ENCODE measurements at places on chromosomes 16 and 17.

DNA sequence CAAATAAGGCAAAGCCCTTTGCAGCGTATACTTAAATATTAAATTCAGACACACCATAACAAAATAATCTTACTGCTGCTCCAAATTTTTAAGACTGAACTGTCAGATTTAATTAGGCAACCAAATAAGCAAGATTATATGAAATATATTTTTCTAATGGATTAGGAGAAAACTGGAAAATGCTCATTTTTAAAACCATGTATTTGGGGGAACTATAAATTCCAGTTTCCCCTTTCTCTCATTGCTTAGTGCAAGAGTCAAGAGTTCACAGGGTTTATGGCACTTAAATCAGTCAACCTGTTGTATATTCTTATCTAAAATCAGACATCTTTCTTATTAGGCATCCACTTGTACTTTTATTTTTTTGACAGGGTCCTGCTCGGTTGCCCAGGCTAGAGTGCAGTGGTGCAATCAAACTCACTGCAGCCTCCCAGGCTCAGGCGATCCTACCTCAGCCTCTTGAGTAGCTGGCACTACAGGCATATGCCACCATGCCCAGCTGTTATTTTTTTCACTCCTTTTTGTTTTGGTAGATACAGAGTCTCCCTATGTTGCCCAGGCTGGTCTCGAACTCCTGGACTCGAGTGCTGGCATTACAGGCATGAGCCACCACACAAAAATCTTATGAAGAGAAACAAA, 2.1 kb upstream of the KANSL1 start:
- DNase-seq: no peak

- peak; percentile 35 for DNase-seq
Measured at GRCh38 chr17:73320601-73321264, 8.9 kb upstream of the CDC42EP4 start.

GRCh38 chr16:4511441-4512082, 27.0 kb downstream of the CDIP1 start:
- peak; percentile 62 for DNase-seq

DNA sequence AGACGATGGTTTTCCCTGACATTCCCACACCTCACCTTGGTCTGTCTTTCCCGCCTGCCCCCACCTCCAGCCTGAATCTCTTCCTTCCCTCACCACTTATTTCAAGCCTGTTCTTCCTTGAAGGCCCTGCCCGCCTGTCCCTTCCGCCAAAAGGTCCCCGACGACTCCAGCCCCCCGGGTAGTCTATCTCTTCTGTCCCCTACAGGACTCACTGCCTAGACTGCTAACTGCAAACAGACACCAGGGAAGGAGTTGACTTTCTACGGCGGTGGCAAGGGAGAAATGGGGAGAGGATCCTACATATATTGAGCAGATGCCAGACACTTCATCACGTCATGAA, 53.7 kb downstream of the NT5M start:
- no peak for DNase-seq

GRCh38 chr17:59752922-59753321, 45.5 kb downstream of the VMP1 start:
- DNase-seq: no peak

- DNase-seq: no peak
Measured at GRCh38 chr16:2339521-2340484, 725 bp downstream of the ABCA3 start.

DNA sequence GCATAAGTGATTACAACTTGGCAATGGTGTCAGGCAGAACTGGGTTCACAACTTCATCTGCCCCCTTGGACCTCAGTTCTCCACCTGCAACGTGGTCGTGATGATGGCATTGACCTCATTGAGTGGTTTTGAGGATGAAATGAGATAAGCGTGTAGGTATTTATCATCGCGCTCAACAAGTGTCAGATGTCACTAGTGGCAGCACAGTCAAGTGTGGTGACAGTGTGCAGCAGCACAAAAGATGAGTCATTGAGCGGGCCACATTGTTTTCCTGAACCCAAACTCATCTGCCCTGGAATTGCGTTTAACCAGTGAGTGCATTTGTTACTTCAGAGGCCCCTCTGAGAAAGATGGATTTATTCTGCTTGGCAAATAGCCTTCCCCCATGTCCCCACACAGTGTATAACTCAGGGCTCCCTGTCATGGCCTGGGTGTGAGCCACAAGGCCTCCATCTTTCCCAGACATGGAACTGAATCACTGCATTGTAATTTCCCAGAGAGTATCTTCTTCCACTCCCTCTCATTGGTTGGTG, 20.9 kb downstream of the IRX3 start:
- no peak for DNase-seq

DNA sequence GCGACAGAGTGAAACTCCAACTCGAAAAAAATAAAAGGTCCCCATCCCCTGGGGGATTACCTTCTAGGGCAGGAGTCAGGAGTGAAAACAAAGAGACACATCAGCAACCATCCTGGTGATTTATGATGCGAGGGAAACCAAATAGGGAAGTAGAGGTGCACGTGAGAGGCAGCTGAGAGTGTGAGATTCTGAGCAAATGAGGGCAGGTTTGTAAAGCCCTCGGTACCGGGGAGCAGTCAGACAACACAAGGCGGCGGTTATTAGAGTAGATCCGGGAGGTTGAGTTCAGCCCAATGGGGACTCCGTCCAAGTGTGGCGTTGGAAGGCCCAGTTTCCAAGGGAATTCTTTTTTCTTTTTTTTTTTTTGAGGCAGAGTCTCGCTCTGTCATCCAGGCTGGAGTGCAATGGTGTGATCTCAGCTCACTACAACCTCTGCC, 7.4 kb upstream of the ARMC7 start:
- no peak for DNase-seq

DNA sequence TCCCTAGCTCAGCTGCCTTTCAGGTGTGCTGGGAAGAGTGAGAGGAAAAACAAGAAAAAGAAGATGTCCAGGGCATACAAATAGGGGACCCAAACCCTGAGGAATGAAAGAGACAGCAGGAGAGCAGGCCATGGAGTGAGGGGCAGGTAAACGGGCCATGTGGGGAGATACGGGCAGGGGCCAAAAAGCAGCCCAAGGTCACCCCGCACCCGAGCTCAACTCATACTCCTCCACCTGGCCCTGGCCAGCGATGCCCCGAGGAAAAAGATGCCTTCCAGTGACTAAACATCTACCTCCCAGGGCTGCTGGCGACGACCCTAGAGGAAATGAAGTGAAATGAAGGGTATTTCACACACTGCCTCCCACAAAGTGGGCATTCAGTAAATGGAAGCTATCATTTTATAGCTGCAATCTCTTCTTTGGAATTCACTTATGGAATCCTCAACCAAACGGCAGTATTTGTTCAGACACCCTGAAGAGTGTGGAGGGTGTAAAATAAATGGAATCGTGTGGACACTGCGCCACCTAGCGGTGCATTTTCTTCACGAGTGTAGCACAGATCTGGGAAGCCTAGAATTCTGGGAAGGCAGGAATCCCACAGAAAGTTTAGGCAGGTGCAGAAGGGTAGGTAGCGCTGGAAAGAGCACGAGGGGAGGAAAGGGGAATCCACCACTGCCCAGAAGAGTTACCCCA, 14.9 kb downstream of the ELAC2 start:
- peak; percentile 85 for DNase-seq

GRCh38 chr17:58156839-58157803, 8.9 kb downstream of the OR4D1 start:
- DNase-seq: peak; percentile 1

Data from choroid plexus epithelial cell (primary cell).